Glutamatergic neuron (in vitro differentiated cells): ENCODE measurements at places on chromosomes 13 and 19. TPM values are rescaled to one million over a fixed set of nuclear protein-coding genes. Genes with fewer than 3 reads are reported as not detected.

GRCh38 chr19:44447916-44448674, at the start of gene ZNF229:
Gene ZNF229 (minus strand): TSS chr19:44448472. CDS start chr19:44442847, 5,625 bp downstream.
- peak; percentile 91 for DNase-seq

DNA sequence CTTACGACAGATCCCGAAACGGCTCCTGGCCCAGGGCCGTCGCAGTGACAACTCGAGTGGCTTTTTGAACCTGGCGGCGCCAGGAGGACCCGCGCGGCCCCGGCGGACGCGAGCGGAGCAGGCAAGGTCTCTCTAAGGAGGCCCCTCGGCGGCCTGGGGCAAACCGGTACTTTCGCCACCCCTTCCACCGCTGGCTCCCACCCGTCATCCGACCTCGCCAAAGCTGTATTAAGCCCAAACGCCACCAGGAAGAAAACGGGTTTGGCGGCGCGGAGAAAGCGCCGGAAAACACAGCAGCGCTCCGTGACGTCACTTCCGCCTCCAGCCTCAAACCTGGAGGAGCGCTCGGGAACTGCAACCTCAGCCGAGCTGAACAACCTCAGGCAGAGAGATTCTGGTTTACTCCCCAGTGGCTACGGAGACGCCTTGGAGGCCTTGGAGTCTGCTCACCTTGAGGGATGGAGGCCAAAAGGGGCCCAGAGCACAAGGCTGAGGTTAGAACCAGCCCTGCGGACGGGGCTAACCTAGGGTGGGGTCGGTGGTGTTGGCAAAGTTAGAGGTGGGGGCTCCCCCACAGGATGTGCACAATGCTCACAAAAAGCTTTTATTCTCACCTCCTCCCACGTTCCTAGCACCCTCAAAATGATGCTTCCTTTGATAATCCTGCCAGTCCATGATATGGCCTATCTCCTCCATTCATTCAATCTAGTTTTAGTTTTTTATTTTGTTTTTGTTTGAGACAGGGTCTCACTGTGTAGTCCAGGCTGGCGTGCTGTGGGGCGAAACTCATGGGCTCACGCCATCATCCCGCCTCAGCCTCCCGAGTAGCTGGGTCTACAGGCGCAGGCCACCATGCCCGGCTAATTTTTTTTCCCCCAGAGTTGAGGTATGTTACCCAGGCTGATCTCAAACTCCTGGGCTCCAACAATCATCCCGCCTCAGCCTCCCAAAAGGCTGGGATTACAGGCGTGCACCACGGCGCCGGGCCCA, at the start of gene ZNF266:
ZNF266 (minus strand) TSS at position 295 of the 990 bp plus-strand sequence. CDS start 15,484 bp downstream, outside the sequence.
- peak; percentile 94 for DNase-seq

DNA sequence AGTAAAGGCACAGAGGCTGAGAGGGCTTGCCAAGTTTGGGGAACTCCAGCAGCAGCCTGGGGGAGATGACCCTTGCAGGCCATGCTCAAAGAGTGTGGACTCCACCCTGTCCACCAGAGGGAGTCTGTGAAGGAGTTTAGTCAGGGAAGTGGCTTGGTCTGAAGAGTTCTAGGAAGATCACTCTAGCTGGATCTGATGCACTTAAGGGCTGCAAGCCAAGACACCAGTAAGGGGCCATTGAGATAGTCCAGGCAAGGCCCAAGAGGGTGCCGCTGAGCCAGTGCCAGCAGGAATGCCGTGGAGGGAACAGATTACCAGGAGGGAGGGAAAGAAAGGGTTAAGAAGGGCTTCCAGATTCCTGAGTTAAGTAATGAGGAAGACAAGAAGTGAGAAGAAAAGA, 68.7 kb downstream of the ZAR1L start:
- peak; percentile 73 for DNase-seq

DNA sequence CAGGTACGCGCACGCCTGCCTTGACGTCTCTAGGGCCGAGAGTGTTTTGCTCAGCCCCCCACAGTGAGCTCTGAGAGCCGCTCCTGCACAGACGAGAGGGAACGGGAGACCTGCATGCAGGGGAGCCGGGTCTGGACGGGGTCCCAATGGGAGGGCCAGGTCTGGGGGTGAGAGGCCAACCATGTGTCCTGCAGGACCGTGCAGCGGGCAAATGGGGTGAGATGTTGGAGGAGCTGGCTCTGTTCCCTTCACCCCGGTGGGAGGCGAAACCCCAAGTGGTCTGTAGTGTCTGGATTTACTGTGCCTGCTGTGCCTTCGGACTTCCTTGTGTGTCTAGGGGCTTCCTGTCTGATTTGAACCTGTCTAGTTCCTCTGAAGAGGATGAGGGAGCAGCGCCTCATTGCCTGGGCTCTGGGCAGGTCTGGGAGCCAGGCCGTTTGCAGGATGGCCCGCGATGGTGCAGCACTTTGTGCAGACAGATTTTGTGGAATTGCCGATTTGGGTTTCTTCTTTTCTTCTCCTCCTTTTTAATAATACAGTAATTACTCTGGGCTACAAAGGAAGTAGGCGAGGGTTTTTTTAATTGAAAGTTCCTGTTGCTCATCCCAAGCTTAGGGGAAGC, 2.1 kb downstream of the CSNK1G2 start:
- no peak for DNase-seq

DNA sequence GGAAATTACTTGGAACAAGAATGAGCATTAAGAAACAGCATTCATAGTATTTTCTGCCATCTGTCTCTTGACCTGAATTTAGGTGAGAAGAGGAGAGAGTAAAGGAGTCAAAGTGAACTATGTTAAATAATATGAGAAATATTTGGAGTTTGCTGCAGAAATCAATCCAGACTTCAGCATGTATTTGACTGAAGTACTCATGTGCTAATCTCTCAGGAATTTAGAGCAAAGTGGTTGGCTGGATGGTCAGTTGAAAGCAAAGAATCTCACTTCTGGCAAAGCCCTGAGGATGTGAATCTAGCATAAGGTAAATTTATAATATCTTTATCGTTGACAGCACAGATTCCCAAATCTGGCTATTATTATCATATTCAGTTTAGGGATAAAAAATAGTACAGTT, 394.3 kb downstream of the PCDH17 start:
- no peak for DNase-seq

DNA sequence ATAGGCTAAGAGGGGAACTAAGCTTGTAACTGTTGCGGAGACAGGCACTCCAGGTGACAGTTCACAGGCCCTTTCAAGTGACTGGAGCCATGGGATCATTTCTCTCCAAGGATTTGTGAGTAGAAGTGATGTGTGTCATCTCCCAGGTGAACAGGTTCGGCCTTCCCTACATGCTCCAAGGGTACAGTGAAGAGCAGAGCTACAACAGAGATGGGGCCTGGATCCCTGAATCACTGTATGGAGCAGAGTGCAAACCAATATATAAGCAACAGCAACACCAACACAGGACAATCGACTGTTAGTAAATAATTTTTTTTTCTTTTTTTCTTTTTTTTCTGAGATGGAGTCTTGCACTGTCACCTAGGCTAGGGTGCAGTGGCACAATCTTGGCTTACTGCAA, 15.0 kb downstream of the ZSCAN18 start:
- DNase-seq = no peak

- DNase-seq = peak; percentile 68
Observed at GRCh38 chr19:12985049-12985776, 10.1 kb upstream of the NFIX start.

DNA sequence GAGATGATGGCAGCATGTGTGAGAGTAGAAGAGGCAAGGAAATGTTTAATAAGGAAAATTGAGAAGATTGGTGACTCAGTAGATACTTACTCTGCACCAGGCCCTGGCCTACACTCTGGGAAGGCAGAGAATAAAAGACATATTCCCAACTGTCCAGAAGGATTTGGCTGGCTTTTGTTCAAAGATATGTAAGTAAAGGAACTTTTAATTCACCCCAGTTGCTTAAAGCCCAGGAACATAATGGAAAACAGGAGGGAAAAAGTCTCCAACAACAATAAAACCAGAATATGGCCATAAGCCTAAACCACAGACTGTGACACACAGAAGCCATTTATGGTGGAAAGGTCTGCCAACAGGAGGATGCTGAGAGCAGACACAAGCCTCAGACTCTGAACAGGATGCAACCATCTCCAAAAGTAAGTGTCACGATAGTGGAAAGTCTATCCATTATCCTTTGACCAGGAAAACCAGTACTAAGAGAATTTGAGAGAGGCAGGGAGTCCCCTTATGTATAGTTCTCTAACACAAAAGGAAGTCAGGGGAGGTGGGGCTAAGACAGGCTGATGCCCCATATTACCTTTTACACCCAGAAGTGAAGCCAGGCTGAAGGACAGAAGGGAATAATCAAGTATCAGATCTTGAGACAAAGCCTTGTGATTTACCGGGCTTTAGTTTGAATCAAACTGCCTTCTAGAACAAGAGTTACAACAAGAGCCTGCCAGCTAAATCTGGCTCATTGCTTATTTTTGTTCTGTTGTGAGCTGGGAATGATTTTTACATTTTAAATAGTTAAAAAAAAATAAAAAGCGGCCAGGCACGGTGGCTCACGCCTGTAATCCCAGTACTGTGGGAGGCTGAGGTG, 169.5 kb upstream of the STARD13 start:
- DNase-seq = no peak

DNA sequence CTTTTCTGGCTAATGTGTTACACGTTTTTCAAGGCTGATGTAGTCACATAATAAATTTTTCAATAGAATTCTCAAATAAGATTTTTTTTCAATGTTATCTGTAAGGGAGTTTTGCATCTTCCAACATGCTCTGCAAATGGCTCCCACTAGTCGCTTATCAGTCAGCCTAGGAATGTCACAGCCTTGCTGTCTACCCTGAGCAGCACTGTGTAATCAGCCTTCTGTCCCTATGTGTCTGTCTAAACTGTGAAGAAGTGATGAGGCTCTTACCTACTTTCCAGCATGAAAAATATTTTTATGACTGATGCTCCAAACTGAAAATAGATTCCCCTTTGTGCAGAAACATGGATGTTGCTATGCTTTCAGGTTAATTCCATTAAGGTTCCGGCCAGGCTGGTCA, 75.1 kb upstream of the FAM216B start:
- no peak for DNase-seq

- no peak for DNase-seq
Observed at GRCh38 chr19:18364826-18365528, 21.0 kb upstream of the GDF15 start.

- no peak for DNase-seq
Observed at GRCh38 chr13:110134801-110135200, 172.2 kb downstream of the COL4A1 start.

Gene NOVA2
- 163 TPM for total RNA-seq

Gene SMIM17
- 2.7 TPM for total RNA-seq

Gene ZNF431
- total RNA-seq = 32.7 TPM

Gene CEBPA
- total RNA-seq = 0.66 TPM

Gene FGF22
- 1.5 TPM for total RNA-seq

Gene GAS6
- 47.6 TPM for total RNA-seq

Gene PSG3
- total RNA-seq = not detected
